ENCODE measurements at places on chromosomes 12 and 14.
A peak's percentile ranks its signal among the peaks of the same experiment; 100 is the strongest.

- no peak for ATAC-seq
These were observed 111.2 kb downstream of the LRRIQ1 start for GRCh38 chr12:85147331-85147730.

DNA sequence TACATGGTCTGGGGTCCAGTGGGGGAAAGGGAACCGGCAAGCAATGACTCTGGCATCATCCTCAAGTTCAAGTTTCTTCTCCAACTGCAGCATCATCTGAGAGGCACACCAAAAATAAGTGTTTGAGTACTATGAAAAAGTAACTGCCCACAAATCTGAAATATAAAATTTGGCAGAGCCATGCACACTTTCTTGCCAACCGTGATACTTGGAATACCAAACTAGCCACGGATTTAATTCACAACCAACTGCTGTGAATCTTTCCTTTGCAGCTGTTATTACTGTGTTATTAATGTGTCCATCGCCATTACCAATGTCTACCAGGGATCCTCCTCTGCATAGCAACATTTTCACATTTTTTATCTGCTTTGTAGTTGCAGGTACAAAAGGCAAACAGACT, 74.6 kb downstream of the GXYLT1 start:
- ATAC-seq: no peak

DNA sequence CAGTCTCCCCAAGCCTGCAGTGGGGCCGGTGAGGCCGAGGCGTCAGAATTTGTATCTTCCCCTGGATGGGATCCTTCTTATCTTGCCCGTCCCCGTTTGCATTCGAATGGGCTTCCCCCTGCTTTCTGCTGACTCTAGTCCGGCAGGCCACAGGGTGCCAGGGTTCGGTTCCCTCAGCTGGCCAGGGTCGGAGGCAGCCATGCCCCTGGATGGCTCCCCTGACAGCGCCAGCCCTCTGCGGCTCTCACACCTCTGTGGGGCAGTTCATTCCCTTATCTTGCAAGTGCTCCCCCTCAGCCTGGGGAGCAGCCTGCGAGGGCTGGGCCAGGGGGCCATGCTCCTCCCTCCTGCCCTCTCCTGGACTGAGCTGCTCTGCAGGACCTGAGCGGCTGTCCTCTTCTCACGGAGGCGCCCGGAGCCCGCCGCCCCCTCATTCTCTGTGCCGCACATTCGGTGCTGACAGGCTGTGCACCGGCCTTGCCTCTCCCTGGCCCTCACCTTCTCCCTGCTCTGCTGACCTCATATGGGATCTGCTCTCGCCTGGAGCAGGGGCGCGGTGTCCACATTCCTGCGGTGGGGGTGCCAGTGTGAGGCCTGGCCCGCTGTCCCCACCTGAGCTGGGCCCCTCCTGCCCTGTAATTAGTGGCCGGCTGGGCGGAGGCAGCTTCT, 32.8 kb downstream of the KIF26A start:
- no peak for ATAC-seq

DNA sequence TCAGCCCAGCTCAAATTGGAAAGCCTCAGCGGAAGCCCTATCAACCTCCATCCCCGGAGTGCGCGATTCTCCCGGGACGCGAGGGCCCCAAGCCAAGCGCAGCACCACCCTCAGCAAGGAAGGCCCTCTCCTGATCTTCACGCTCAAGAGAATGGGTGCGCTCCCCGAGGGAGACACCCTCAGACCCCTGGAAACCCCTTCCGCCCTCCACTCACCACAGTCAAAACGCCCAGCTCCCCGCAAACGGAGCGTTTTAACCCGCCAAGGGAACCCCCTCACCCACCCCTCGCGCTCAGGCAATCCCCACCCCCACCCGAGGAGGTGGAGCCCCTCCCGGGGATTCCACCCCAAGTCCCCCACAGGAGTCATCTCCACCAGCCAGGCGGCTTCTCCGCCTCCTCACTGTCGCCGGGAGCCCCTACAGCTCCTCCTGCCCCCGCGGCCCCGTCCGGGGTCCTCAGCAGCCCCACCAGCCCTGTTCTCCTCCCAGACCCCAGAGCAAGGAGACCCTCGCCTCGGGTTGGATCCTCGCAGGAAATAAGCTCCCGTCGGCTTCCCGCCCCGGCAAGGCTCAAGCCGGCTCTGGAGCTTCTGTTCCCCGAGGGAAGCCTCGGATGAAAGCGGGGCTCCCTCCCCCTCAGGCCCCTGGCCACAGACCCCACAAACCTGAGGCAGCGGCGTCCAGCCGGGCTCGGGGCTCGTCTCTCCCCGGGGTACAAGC, 507 bp downstream of the BAZ2A start:
- ATAC-seq: peak; percentile 41

DNA sequence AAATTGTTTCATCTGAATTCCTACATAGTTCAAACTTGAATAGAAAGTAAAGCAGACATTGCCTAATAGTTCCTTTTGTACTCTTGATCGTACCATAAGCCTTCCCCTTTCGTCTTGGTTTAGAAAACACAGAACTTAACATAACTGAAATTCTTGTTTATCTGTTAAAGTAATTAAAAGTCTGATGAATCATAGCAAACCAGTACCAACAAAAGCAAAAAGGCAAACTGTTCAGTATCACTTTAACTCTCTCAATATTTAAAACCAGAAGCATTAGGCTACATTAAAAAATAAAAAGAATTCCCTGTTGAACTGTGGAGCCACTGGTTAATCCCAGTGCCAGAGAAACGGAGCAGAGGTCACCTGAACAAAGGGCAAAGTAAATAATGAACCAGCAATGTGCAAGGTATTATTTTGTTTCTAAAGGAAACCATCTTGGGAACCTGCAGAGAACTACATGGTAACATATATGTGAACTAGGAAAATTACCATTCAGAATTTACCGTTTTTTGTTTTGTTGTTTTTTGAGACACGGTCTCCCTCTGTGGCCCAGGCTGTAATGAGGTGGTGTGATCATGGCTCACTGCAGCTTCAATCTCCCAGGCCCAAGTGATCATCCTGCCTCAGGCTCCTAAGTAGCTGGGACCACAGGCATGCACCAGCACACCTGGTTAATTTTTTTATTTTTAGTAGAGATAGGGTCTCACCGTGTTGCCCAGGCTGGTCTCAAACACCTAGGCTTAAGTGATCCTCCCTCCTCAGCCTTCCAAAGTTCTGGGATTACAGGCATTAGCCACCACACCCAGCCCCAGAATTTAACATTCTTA, 17.1 kb upstream of the HIGD1C start:
- ATAC-seq: no peak

GRCh38 chr12:41801261-41801660, 343.4 kb downstream of the GXYLT1 start:
- ATAC-seq: no peak

DNA sequence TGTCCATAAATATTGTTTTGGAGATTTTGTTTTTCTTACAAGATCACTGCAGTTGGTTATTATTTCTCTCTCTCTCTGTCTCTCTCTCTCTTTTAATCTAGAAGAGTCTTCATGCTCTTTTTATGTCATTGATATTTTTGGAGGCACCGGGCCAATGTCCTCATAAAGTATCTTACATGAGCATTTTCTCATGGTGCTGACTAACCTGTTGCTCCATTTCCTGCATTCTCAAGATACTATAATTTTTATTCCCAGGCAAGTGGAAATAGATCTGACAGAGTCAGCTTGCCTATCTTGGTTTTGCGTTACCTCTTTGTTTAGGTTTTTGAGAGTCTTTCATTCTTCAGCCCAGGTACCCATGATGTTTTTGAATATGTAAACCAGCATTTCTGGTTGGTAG, 938.8 kb upstream of the FBXO33 start:
- no peak for ATAC-seq

DNA sequence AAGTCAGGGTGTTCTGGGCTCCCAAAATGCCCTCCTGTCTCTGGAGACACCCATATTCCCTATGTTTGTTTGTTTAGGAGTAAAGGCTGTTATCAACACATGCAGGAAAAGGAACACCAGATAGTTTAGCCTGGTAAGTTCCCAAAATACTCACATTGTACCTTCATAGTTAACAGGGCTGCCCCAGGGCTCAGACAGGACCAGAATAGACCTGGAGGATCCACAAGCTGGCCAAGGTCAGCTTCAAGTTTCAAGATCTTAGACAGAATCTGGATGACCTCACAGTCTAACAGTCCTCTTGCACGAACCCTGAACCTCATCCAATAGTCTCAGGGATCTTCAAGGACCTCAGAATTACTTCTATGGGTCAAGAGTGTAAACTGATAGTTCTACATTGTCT, 18.1 kb upstream of the HSP90B1 start:
- ATAC-seq: no peak

DNA sequence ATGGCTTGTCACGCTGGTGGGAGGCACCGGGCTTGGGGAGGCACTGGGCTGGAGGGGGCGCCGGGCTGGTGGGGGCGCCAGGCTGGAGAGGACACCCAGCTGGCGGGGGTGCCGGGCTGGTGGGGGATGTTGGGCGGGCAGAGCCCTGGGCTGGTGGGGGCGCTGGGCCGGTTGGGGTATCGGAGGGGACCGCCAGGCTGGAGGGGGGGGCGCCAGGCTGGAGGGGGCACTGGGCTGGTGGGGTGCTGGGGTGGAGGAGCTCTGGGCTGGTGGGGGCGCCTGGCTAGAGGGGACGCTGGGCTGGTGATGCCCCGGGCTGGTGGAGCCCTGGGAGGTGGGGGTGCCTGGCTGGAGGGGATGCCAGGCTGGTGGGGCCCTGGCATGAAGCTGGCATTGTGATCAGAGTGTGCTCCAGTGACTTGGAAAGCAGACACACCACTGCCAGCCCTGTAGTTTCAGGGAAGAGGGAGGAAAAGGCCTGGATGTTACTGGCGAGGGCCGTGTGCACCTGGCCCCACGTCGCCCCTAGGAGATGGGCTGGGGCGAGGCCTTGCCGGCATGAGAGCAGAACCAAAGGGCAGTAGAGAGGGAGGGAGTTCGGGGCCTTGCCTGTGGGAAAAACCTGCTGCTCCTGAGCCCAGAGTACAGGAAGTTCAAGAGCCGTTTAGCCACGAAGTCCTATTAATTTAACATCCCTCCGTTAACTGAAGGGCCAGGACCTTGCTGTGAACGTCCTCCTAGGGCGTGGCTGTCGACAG, 13.1 kb downstream of the TEDC1 start:
- no peak for ATAC-seq

GRCh38 chr14:93076755-93077154, 39.0 kb downstream of the ITPK1 start:
- no peak for ATAC-seq

GRCh38 chr12:15274561-15274967, 47.7 kb upstream of the PTPRO start:
- ATAC-seq: peak; percentile 54

- ATAC-seq: no peak
These were observed 8.1 kb downstream of the SYNE3 start for GRCh38 chr14:95508377-95508776.

- ATAC-seq: no peak
These were observed 2.6 kb downstream of the IFI27L2 start for GRCh38 chr14:94126800-94127199.

- ATAC-seq: no peak
These were observed 246.3 kb downstream of the PRKD1 start for GRCh38 chr14:29681316-29681715.

GRCh38 chr14:22319526-22320361, 269.3 kb downstream of the DAD1 start:
- no peak for ATAC-seq

GRCh38 chr14:93023802-93024434, 91.8 kb downstream of the ITPK1 start:
- no peak for ATAC-seq

DNA sequence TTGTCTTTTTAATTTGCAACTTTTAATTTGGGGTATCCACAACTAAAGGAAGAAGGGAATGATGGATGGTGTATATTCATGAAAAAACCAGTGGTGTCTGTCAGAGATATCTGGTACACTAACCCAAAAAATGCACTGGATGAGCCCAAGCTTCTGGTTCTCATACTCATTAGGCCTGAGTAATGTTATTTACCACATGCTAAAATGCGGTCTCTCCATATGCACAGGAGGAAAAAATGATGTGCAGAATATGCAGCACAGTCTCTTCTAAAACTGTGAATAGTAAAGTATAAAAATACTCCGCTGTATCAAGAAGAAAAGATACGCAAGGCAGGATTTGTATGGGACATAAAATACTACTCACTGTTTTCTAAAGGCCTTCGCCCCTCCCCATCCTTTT, 275.6 kb upstream of the NAV3 start:
- no peak for ATAC-seq

- no peak for ATAC-seq
These were observed 35.5 kb upstream of the RFLNA start for GRCh38 chr12:124259154-124260066.

- no peak for ATAC-seq
These were observed 133.5 kb upstream of the PARP11 start for GRCh38 chr12:4006743-4007142.

GRCh38 chr12:41942354-41942753, 202.3 kb downstream of the GXYLT1 start:
- ATAC-seq: no peak

DNA sequence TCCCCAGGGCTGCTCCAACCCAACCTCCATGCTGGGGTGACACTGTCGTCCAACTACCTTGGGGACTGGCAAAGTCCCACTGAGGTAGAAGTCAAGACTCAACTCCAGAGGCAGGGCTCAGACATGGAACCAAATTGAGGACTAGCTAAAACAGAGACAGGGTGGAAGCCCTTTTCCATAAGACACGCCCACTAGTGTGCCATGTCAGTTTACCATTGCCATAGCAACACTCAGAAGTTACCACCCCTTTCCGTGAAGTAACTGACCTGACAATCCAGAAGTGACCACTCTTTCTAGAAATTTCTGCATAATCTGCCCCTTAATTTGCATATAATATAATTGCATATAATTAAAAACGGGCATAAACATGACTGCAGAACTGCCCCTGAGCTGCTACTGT, 409.6 kb downstream of the MED13L start:
- ATAC-seq: no peak

- no peak for ATAC-seq
These were observed 128.2 kb downstream of the RGS6 start for GRCh38 chr14:72060460-72060859.

DNA sequence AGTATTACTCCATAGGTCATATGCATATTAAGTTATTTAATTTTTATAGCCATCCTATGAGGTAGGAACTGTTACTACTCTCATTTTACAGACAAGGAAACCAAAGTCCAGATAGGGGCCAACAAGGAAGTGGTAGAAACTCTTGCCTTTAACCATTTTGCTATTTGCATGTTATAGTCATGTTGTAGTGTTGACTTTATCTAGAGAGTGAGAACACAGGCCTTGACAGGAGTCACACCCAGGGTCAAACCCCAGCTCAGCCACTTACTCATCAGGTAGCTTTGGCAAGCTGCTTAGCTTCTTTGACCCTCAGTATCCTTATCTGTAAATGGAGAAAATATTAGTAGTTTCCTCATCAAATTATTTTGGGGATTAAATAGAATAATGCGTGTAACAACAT, 156.2 kb downstream of the CAND1 start:
- ATAC-seq: no peak

Data from activated T-helper 17 cell treated with anti-CD3 and anti-CD28 coated beads, Interleukin-2, amount 50 U/mL, for 72 hours (primary cell).